ENCODE measurements at places on chromosomes 11 and 22. TPM values are rescaled to one million over a fixed set of nuclear protein-coding genes. Genes with fewer than 3 reads are reported as not detected.

DNA sequence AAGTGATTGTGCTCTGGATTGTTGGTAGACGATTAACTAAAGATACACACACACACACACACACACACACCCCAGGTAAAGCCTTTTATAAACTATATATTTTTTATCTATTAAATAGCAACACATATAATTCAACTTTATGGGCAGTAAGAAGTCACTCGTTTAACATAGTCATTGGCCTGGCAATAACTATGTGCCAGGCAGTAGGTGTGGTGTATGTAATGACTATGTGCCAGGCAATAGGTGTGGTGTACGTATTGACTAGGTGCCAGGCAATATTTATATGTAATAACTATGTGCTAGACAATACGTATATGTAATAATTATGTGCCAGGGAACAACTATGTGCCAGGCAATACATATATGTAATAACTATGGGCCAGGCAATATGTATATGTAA lies 40.0 kb upstream of the TENM4 start:
- H3K4me1 ChIP-seq, result no peaks in the 10 kb centered on the region
- no peak overlapping the region for H3K4me3 ChIP-seq
- H3K27me3 ChIP-seq, result no peaks in the 10 kb centered on the region
- no peaks in the 10 kb centered on the region for H3K36me3 ChIP-seq
- no peak for DNase-seq

GRCh38 chr11:69018924-69019323 lies 5.9 kb upstream of the MRGPRF start:
- no peak overlapping the region for H3K4me3 ChIP-seq
- no peak for DNase-seq
- no peaks in the 10 kb centered on the region for H3K4me1 ChIP-seq

DNA sequence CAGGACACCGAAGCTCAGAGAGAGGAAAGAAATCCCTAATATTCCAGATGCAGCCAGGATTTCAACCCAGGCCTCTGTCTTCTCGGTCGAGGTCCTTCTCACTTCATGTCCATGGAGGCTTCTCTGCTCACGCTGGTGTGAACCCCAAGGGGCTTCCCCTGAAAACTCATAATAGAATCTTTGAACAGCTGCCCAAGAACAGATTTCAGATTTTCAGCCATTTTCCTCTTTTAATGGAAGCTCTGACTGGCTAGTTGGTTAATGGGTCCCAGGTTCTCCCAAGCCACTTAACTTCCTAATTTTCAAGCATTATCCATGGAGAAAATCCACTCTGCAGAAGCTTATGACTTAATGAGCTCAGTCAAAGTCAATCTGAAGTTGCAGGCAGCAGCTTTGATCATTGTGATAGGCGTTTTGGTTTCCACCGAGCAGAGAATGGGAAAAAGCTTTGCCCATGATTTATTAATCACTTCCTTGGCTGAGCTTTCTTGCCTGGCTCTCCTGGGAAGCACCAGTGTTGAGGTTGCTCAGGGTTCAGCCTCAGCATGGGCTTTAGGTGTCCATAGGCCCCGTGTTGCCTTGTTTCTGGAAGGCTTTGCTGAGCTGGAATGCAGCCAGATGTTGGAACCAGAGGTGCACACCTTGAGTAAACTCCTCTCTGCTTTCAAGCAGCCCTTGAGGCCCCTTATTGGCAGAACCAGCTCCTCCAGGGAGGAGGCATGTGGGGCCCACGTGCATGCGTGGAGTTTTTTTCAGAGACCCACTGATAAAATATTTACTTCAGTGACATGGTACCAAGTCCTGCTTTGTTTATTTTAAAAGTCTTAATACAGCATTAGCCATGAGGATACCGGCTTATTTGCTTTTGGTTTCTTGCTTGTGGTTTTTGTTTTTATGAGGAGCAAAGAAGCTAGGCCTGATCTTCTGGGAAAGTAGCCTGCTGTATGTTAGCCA lies 25.5 kb downstream of the LDLRAD3 start:
- no peak overlapping the region for H3K4me3 ChIP-seq
- no peak for DNase-seq
- no peaks in the 10 kb centered on the region for H3K36me3 ChIP-seq

GRCh38 chr11:70710192-70710591 lies 311.9 kb downstream of the CTTN start:
- no peaks in the 10 kb centered on the region for H3K4me1 ChIP-seq
- no peak overlapping the region for H3K27ac ChIP-seq
- no peak for DNase-seq

GRCh38 chr11:72524711-72525110 lies 90.4 kb upstream of the CLPB start:
- no peak overlapping the region for H3K4me3 ChIP-seq
- no peak overlapping the region for H3K27ac ChIP-seq
- H3K36me3 ChIP-seq, result no peaks in the 10 kb centered on the region
- peaks cover 16% of the 10 kb centered on the region for H3K4me1 ChIP-seq
- DNase-seq, result no peak
- H3K27me3 ChIP-seq, result no peaks in the 10 kb centered on the region

DNA sequence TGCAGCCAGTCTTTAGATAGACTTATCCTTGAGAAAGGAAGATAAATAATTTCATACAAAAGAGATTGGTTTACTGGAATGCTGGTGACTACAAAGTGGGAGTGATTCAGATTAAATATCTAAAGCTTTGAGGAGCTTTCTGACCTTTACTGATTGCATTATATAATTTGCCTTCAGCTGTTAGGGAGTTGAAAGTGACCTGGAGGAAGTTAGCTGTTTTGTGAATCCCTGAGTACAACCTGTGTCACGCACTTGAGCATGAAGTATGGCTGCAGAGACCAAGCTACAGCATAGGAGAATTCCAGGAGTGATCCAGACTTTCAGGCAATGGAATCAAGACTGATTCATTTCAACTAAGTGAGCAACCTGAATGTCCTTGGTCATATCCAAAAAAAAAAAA lies 1848.3 kb upstream of the RAG2 start:
- H3K27me3 ChIP-seq, result no peaks in the 10 kb centered on the region
- no peak overlapping the region for H3K27ac ChIP-seq
- H3K4me1 ChIP-seq, result no peaks in the 10 kb centered on the region

DNA sequence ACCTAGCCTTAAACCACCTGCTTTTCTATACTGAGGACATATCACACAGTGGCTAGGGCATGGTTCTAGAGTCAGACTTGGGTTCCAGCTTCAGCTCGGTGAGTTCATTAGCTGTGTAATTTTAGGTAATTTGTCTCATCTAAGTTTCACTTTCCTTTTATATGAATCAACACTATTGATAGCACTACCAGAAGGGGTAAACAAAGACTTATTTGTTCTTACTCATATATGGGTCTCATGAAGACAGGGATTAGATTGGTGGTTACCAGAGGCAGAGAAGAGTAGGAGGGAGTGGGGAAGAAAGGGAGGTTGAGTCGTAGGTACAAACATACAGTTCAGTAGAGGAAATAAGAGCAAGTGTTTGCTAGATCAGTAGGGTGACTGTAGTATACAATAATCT lies 924.7 kb downstream of the OPCML start:
- no peak overlapping the region for H3K4me3 ChIP-seq
- no peak for DNase-seq
- no peaks in the 10 kb centered on the region for H3K4me1 ChIP-seq

DNA sequence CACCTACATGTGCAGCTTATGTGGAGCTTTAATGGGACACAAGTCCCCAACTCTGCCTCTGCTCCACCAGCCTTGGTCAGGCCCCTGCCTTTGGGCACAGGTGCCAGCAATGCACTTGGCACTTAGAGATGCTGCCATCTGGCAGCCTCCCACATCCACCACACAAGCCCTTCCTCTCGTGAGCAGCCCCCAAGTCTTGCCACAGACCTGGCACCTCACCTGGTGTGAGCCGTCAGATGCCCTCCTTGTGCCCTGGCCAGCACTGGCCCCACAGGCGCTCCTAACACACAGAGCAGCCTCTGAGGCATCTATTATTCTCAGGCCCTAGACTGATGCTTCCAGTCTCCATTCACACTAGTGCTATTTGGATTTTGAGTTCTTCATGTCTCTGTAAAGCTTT lies 24.5 kb upstream of the SERPIND1 start:
- H3K27me3 ChIP-seq, result no peaks in the 10 kb centered on the region
- peaks cover 82% of the 10 kb centered on the region for H3K36me3 ChIP-seq
- H3K4me1 ChIP-seq, result no peaks in the 10 kb centered on the region
- H3K27ac ChIP-seq, result no peak overlapping the region

- H3K4me1 ChIP-seq, result peaks cover 76% of the 10 kb centered on the region
- no peak for DNase-seq
- peaks cover 38% of the 10 kb centered on the region for H3K36me3 ChIP-seq
- peak overlapping the region; percentile 75 for H3K4me3 ChIP-seq
Observed at GRCh38 chr11:72037554-72038311, 39.0 kb downstream of the IL18BP start.

- H3K27me3 ChIP-seq, result no peaks in the 10 kb centered on the region
- no peaks in the 10 kb centered on the region for H3K36me3 ChIP-seq
- H3K27ac ChIP-seq, result no peak overlapping the region
- no peak for DNase-seq
- no peaks in the 10 kb centered on the region for H3K4me1 ChIP-seq
Observed at GRCh38 chr11:86735451-86736290, 63.3 kb upstream of the ME3 start.

- H3K4me3 ChIP-seq, result no peak overlapping the region
- no peaks in the 10 kb centered on the region for H3K27me3 ChIP-seq
- no peak overlapping the region for H3K27ac ChIP-seq
- no peak for DNase-seq
- peaks cover 54% of the 10 kb centered on the region for H3K4me1 ChIP-seq
- H3K36me3 ChIP-seq, result peaks cover 2% of the 10 kb centered on the region
Observed at GRCh38 chr22:43001271-43002201, 13.4 kb downstream of the PACSIN2 start.

DNA sequence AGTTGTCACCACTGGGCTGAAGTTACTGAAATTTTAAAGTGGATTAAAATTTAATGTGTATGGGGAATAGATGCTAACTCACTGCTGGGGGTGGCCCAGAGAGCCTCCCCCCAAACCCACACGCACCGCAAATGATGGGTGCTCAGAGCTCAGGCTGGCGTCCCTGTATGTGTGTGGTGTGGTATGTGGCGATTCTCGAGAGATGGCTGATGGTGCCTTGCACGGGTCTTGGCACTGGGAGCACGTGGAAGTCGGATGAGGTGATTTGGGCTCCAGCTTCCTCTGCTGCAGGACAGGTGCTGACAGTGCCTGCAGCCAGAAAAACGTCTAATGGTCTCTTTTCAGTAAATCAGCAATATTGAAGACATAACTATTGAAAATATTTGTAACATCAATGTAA lies 1473.3 kb downstream of the TBC1D22A start:
- H3K4me3 ChIP-seq, result no peak overlapping the region
- H3K36me3 ChIP-seq, result no peaks in the 10 kb centered on the region
- DNase-seq, result no peak
- no peak overlapping the region for H3K27ac ChIP-seq
- H3K4me1 ChIP-seq, result no peaks in the 10 kb centered on the region
- no peaks in the 10 kb centered on the region for H3K27me3 ChIP-seq

DNA sequence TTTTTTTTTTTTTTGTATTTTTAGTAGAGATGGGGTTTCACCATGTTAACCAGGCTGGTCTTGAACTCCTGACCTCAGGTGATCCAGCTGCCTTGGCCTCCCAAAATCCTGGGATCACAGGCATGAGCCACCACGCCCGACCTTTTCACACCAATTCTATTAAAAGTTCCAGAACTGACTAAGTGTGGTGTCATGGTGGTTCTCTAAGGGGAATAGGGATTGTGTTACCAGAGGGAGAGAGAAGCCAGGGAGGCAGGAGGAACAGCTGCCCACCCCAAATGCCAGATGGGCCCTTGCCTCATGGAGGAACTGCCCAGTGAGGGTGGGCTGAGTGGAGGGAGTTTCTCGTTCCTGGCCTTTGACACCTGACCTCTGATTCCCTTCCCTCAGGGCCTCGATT lies 5.9 kb downstream of the RPS6KA4 start:
- DNase-seq, result no peak
- H3K27ac ChIP-seq, result no peak overlapping the region
- H3K27me3 ChIP-seq, result no peaks in the 10 kb centered on the region
- peaks cover 9% of the 10 kb centered on the region for H3K4me1 ChIP-seq
- peaks cover 75% of the 10 kb centered on the region for H3K36me3 ChIP-seq

GRCh38 chr11:2689651-2690575 lies 9.9 kb downstream of the KCNQ1OT1 start:
- H3K27ac ChIP-seq, result no peak overlapping the region
- H3K4me1 ChIP-seq, result no peaks in the 10 kb centered on the region
- H3K4me3 ChIP-seq, result no peak overlapping the region
- H3K27me3 ChIP-seq, result no peaks in the 10 kb centered on the region
- DNase-seq, result no peak

The VWCE gene
- 0.64 TPM for total RNA-seq

The C11orf42 gene
- total RNA-seq, result not detected

The APOA5 gene
- not detected for total RNA-seq

The PGGHG gene
- 670 TPM for total RNA-seq

The FAM83F gene
- total RNA-seq, result 5.2 TPM

The HBB gene
- 0.45 TPM for total RNA-seq
